ENCODE measurements at places on chromosomes 6 and 20.

DNA sequence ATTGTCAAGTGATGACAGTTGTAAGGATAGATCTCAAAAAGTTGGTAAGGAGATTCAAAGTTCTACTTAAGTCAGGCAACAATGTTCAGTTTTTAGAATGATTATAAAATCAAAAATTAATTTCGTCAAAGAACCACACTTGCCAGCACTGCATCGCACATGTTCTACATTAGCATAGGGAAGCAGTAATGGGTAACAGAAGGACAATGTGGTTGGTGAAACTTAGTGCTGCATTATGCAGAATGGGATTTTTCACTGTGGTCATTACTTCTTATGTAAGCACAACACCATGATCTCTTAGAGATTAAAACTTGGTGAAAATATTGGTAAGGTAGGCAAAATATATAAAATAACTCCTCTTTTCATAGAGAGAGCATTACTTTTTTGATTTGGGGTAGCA lies 173.7 kb upstream of the THEMIS start:
- DNase-seq: no peak

DNA sequence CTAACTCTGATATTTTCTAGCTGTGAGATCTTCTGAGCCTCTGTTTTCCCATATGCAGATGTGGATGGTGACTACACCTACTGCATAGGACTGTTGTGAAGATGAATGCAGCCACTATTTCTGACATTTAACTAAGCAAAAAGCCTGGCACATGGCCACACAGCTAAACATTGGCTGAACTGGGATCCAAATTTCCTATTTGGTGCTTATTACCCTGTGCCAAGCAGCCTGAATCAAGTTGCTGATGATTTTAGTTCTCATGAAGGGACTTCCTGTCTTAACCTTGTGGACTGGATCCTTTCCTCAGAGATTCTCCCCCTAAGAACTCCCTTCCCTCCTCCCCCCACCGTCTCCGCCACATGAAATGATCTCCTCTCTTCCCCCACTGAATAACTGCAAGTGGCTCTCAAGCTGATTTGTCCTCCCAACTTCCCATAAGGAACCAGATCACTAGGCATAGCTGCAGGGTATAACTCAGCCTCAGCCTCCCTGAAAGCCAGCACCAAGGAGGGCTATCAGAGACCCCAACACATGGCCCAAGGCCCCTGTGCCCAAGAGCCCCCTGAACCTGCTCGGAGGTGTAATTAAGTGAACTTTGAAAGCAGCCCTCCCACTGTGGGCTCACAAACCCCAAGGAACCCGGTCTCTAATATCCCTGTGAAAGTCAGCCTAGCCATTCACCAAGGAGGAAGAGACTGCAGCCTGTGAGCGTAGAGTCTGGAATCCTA lies 55.7 kb downstream of the MAFB start:
- no peak for DNase-seq

GRCh38 chr6:156451088-156451487 lies 326.1 kb upstream of the ARID1B start:
- DNase-seq: no peak

DNA sequence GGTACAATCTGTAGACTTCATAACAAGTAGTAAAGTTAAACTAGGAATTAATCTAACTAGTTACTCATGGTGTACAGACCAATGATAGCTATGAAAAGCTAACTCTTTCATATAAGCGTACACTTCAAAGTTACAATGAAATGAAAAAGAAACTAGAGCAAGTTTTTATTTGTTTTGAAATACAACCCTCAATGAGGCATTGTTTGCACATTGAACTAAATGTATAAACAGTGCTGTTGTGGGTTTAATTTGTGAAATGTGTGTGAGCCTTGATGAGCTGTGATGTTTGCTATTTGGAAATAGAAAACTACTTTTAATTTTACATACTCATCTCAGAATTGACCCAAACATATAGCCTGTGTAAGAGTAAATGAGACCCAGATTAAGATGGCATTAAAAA lies 11.1 kb upstream of the EYA4 start:
- no peak for DNase-seq

DNA sequence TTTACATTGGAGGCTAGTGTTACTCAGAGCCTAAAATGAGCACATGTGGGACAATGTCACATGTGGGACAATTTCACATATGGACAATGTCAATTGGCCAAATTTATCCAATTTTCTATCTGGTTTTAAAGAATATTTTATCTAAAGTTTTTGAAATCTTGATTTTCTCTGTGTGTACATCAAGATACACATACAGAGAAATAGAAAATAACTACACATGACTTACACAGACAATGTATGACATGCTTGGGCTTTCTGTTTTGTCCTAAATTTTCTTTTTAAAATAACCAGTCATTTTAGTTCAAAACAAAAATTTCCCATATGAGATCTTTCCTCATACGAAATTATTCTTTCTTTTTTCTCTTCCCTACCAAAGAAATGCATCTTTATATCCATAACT lies 24.6 kb downstream of the GGTLC1 start:
- no peak for DNase-seq

- DNase-seq: no peak
Observed at GRCh38 chr6:71194724-71195123, 93.9 kb upstream of the OGFRL1 start.

- DNase-seq: no peak
Observed at GRCh38 chr6:36285187-36285671, 15.4 kb downstream of the PNPLA1 start.

All from activated T-cell treated with anti-CD3 and anti-CD28 coated beads, Interleukin-2, amount 50 U/mL, for 24 hours (primary cell).